Activated CD8-positive, alpha-beta memory T cell treated with anti-CD3 and anti-CD28 coated beads for 1 hour (primary cell): ENCODE measurements at places on chromosomes 16 and 17.
A peak's percentile ranks its signal among the peaks of the same experiment; 100 is the strongest.

DNA sequence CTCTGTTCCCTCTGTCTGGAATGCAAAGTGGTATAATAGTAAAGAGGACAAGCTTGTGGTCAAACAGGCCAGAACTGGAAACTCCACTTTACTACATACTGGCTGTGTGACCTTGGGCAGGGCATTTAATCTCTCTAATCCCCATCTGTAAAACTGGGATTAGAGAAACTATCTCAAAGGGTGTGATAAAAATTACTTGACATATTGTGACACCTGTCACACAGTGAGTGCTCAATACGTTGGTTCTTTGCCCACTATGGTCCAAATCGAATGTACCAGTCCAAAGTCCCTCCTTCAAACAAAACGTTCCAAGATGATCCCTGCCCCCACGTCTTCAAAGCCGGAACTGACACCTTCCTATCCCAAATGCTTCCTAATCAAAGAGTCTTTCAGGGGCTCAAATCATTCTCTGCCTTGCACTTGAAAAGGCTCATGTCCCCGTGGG is 734 bp downstream of the PGAP3 start:
- no peak for DNase-seq

DNA sequence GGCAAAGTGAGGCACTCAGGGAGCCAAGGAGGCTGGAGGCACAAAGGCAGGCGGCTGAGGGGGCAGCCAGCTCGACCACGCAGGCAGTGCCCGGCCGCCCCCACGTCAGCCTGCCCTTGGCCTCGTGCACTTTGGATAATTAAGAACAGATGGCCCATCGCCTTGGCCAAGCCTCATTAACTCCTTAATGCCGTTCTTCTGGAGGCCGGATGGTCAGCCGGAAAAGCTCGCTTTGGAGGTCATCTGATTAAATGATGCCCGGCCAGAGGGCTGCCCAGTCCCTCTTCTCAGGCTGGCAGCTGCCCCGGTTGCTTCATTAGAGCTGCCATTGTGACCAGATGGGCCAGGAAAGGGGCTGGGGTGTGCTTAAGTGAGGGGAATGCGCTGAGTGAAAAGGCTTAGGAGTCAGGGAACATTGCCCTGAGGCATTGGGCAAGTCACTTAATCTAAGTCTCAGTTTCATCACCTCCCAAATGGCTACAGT is 364.0 kb downstream of the NPIPA8 start:
- DNase-seq: no peak

DNA sequence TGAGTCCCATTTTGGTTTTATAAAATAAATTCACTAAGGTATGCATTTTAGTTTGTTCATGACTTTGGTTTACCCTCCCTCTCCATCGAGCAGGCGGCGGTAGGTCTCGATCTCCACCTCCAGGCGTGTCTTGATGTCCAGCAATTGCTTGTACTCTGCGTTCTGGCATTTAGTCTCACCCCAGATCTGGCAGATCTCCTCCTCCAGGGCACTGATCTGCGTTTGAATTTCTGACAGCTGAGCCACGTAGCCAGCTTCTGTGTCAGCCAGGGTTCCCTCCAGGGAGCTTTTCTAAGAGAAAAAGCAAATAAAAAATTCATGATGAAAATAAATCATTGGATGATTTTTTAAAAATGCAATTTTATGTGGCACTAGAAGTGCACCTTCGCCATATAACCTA is 4.2 kb downstream of the KRT24 start:
- DNase-seq: no peak

- no peak for DNase-seq
Measured at GRCh38 chr16:2194852-2195321, 1.5 kb downstream of the CASKIN1 start.

DNA sequence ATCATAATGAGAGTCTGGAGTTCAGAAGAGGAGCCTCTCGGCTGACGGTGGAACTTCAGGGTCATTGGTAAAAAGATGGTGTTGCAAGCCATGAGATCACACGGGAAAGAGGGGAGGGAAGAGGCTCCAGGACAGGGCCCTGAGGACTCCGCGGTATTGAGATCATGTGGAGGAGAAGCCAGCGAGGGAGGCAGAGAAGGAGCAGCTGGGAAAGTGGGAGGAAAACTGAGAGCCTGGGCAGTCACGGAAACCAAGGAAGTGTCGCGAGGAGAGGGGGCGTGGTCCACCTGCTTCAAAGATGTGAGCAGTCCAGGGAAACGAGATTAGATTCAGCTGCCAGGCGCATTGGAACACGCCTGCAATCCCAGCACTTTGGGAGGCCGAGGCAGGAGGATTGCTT is 27.7 kb upstream of the SBK1 start:
- DNase-seq: no peak

- no peak for DNase-seq
Measured at GRCh38 chr17:47888293-47888692, 7.7 kb upstream of the SP2 start.

- no peak for DNase-seq
Measured at GRCh38 chr16:70255574-70255973, 3.8 kb upstream of the EXOSC6 start.

- DNase-seq: no peak
Measured at GRCh38 chr17:80984749-80985148, 6.9 kb upstream of the CHMP6 start.

- DNase-seq: peak; percentile 54
Measured at GRCh38 chr16:84925092-84925772, 86.1 kb downstream of the ZDHHC7 start.

DNA sequence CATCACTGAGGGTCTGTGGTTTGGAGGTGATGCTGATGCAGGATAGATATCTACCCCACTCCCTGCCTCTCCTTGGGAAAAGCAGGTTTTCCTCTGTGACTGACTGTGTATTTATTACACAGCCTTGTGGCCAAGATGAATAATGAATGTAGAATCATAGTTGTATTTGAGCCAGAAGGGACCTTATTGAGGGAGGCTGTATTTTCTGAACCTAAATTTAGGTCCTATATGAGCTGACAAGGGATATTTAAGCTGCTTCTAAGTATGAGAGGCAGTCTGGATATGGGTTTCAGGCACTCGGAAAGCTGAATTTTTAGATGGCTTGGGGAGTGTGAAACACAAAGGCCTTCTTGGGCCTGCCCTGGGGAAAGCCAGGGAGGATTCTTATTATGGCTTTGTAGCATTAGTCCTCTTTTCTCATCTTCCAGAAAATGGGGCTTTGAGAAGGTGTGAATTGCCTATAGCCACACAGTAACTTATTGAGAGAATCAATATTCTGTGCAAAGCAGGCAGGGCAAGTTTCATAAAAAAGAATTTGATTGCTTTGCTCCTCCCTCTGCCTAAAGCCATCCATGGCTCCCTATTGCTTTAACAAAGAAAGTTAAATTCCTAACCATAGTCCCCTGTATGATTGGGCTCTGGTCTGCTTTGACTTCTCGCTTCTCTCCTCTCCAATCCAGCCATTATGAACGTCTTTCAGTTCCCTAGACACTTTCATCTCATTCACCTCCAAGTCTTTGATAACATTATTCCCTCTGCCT is 144.8 kb downstream of the SHISA9 start:
- DNase-seq: no peak

- no peak for DNase-seq
Measured at GRCh38 chr17:80233202-80233601, 13.0 kb downstream of the SLC26A11 start.

GRCh38 chr17:43548689-43549379 is 2.7 kb upstream of the ETV4 start:
- DNase-seq: no peak

GRCh38 chr16:27208796-27209195 is 5.5 kb downstream of the KDM8 start:
- DNase-seq: no peak

DNA sequence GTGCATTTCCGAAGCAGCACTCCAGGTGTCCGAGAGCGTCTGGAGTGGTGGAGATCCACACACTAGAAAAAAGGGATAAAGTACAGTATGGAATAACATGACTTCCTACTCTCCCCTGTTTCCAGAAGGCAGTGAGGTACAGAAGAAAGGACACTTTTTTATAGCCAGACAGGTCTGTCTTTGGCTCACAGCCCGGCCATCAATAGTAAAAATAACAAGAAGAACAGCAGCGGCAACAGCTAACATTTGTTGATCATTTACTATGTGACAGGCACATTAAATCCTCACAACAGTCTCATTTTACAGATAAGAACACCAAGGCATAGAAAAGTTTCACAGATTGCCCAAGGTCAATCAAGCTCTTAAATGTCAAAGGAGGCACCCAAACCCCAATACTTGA is 16.2 kb downstream of the DYNLRB2 start:
- DNase-seq: no peak

DNA sequence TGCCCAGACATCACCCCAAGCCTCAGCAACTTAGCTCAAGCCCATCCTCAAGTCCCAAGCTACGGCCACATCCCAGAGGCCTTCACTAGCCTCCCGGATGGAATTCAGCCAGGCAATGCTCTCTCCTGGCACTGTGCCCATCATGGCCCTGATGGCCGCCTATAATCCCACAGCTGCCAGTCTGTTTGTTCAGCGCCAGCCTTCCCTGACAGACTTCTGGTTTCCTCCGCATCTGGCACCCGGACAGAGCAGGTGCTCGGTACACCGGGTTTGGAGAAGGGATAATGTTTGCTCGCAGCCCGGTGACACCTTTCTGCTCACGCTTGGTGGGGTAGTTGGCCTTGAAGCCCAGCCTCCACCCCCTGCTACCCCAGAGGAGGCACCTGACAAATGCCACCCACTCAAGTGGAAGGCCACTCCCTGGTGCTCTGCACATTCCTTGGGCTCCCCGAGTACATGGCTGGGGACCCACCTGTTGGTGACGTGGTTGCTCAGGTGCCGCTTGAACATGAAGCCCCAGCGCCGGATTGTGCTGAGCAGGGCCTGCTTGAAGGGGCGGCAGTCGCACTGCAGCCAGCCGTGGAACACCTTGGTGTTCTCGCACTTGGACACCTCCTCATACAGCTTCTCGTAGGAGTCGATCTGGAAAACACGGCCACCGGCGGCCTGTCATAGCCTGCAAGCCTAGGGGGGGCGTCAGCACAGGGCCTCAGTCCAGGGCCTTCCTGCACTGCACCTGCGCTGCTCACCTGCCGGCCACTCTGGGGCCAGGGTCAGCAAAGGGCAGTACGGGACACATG is 47.1 kb downstream of the DNAH17 start:
- no peak for DNase-seq

GRCh38 chr17:79799174-79799537 is 2.3 kb upstream of the CBX8 start:
- DNase-seq: no peak

DNA sequence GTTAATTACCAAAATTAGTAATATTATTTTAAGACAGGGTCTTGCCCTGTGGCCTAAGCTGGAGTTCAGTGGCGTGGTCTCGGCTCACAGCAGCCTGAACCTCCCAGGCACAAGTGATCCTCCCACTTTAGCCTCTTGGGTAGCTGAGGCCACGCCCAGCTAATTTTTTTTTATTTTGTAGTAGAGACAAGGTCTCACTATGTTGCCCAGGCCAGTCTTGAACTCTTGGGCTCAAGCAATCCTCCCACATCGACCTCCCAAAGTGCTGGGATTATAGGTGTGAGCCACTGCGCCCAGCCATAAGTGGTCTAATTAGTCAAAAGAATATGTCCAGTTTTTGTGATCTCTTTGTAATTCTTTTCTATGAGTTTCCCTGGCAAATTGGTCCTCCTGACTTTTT is 12.0 kb upstream of the CFDP1 start:
- no peak for DNase-seq

DNA sequence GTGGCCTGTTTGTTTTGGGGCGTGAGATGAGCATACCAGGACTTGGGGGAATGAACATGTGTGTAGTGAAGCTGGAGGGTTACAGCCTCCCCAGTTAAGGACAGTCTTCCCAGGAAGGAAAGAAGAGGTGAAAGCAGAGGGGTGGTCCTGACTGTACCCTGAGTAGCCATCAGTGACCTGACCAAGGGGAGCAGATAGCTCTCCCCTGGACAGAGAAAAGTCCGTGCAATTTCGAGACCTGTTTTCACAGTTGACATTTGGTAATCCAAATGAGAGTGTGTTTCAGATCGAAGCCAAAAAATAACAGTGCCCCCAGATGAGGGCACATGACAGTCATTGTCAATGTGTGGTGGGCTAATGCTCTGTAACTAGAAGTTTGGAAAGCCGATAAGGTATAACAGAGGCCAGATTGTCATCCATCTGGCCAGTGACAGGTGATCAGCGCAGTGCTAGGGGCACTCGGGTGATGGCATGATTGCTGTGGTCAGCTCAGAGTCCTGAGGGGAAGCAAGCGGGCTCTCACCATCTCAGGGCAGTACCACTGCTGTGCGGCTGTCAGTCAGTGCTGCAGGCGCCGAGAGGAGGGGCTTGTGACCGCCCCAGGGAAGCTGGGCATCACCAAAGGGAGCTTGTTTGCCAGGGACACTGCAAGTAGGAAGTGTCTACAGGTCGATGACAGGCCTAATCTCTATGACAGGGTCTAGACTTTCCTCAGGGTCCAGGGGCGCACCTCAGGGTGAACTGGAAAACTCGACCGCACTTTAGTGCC is 1.1 kb upstream of the NME2 start:
- no peak for DNase-seq

DNA sequence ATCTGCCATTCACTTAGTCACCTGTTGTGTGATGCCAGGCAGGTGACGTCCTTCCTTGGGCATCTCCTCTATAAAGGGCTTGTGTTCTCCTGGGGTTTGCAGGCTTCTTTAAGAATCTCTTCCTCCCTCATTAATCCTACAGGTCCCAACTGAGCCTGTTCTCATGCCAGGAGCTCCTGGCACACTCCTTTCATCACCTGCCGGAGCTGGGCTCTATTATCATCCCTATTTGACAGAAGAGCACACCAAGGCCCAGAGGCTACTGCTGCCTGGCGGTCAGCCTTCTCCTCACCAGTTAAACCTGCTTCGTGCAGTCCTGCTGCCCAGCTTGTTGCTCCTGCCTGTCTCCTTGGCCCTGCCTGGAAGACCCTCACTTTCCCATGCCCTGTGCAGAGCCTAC is 51.2 kb downstream of the RAI1 start:
- no peak for DNase-seq

GRCh38 chr16:49343291-49343690 is 30.3 kb upstream of the C16orf78 start:
- DNase-seq: no peak
